Dermis lymphatic vessel endothelial cell (primary cell): ENCODE measurements at places on chromosomes 5 and 9. TPM values are rescaled to one million over a fixed set of nuclear protein-coding genes. Genes with fewer than 3 reads are reported as not detected.

SDHA gene
- total RNA-seq, result 109 TPM in 2 replicates

ANKRD34B gene
- under 0.01 TPM in 1 of 2 replicates, not detected in the other for total RNA-seq

KDM3B gene
- total RNA-seq, result 55.4 and 57.3 TPM in 2 replicates

DDX41 gene
- 65.1 and 72.5 TPM in 2 replicates for total RNA-seq
